ENCODE measurements at places on chromosomes 3 and 15.
A peak's percentile ranks its signal among the peaks of the same experiment; 100 is the strongest.

DNA sequence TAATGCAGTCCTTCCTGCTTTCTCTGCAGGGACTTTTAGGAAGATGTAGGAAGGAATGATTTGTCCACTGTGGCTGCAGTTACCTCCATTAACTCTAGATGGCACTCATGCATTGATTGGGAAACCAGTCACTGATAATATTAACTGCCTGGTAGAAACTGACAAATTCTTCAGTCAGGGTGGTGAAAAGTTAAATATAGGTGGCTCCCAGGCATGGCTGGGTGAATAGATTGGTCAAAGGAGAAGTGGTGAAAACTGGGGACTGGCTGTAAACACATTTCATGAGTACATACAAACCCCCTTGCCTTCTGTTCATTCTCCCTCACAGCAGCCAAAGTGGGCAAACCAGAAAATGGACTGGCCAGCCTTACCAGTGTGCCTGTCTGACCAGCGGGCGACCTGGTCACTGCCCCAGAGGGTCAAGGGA, 333.4 kb downstream of the THSD4 start:
- DNase-seq: peak; percentile 15

- no peak for DNase-seq
Observed at GRCh38 chr15:61655881-61656280, 404.4 kb downstream of the VPS13C start.

- peak; percentile 87 for DNase-seq
Observed at GRCh38 chr3:53072653-53073552, 27.0 kb upstream of the SFMBT1 start.

GRCh38 chr3:72839057-72839456, 9.2 kb downstream of the SHQ1 start:
- DNase-seq: no peak

DNA sequence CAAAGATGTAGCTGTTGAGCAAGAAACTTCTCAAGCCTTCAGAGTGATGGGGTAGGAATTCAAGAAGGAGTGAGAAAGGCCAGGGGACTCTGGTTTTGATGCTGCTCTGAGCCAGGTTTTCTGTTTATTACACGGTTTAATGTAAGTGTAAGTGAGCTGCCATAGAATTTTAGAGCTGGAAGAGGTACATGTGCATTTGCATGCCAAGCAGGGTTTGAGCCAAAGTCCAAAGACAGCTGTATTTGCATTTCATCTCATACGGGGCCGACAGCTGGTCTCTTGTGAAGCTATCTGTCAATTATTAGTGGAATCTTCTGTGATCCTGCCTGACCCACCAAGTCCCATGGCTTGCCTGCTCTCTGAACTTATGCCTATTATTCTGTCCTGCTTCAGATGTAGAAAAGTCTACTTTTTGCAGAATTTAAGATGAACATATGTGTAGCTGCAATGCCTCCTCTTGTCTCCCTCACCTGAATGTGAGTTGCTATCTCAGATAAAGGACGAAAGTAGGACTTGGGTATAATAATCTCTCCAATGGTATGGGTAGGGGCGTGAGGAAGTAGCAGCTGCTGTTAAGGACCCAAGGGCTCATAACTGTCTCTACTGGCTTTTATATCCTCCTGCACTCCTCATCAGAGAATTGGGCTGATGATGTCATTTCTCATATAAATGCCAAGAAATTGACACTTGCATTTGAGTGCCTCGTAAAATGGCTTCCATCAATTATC, 160.0 kb downstream of the SQOR start:
- no peak for DNase-seq

GRCh38 chr3:31840252-31840651, 140.8 kb downstream of the OSBPL10 start:
- no peak for DNase-seq

GRCh38 chr3:40720863-40721262, 196.1 kb downstream of the ZNF621 start:
- DNase-seq: no peak

- no peak for DNase-seq
Observed at GRCh38 chr3:94413336-94414108, 350.7 kb downstream of the NSUN3 start.

- no peak for DNase-seq
Observed at GRCh38 chr15:66942649-66943390, 122.6 kb upstream of the SMAD3 start.

GRCh38 chr3:157157836-157158235, 2.1 kb downstream of the CCNL1 start:
- no peak for DNase-seq

DNA sequence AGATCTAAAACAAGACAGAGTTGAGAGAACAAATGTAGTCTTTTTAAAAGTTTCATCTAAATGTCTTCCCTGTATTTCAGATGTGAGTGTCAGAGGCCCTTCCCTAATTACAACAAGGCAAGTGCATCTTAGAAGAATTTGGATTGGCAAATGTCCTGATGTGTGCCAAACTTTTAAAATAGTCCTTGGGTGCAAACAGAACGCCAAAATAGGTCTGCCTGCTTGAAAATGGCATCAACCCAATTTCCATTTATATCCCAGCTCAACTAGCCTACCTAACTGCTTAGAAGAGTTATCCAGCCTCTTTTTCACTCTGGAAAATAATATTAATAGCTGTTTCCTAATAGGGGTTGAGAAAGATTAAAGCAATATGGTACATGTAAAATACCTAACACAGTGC, 311.8 kb upstream of the ARRDC4 start:
- DNase-seq: no peak

DNA sequence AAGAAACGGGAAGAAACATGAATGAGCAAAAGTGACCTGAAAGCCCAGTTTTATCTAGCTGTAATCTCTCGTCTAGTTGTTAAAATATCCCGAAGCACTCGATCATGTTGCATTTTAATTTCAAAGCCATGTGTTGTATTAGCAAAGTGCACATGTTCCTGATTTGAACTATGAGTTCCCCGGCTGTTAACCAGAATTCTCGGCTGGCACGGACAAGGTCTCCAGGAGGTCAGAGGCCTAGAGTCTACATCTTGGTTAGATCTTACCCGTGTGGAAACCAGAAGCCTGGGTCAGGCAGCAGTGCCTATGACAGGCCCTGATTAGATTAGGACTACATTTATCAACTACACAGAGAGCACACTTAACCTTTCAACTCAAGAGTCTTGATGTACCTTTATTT, 195.8 kb downstream of the CDIN1 start:
- no peak for DNase-seq

GRCh38 chr3:178514401-178514800, 21.8 kb upstream of the KCNMB2 start:
- no peak for DNase-seq

GRCh38 chr3:47283193-47283537, 421 bp downstream of the KLHL18 start:
- DNase-seq: no peak

- DNase-seq: no peak
Observed at GRCh38 chr3:171838218-171838720, 4.9 kb upstream of the TMEM212 start.

- no peak for DNase-seq
Observed at GRCh38 chr3:114585687-114586086, 291.9 kb downstream of the TIGIT start.

DNA sequence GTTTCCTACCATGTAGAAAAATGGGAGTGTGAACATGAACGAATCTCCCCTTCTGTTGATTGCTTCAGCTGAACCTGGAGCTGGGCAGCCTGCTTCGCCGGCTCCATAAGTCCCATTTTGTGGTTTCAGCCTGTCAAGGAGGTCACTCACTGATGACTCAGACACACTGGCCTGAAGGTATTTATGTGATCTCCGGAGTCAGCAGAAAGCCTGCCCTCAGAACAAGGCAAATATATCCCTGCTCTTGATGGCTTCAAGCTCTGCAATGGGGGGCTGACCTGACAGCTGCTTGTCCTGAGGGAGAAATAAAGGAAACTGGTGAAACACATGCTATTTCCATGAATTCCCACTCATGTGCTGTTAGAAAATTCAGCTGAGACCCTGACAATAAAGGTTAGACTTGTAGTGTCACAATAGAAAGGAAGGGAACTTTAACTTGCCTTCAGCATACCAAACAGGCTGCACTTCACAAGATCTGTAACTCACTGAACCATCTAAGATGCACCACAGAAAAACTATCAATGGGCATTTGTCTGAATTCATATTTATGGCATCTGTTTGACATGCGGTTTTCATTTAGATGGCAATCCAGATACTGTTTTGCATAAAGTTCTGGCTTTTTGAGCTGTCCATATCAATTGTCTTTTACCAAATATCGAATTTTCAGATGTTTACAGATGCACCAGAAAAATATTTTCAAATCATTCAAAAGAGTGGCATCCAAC, 282.0 kb upstream of the VEPH1 start:
- no peak for DNase-seq

DNA sequence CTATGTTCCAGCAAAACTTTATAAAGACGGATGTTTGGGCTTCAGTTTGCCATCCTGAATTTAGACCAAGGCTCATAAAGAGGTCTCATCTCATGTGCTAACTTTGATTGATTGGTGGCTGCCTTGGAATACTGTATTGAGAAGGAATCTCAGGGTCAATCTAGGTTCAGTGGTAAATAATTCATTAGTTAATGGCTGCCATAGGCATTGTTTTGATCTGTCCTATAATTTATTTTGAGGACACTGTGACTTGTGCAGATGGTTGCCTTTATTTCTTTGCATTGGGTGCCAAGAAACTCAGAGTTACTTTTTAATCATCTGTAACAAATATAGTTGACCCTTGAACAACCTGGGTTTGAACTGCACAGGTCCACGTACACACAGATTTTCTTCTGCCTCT, 159.8 kb downstream of the B3GALNT1 start:
- no peak for DNase-seq

DNA sequence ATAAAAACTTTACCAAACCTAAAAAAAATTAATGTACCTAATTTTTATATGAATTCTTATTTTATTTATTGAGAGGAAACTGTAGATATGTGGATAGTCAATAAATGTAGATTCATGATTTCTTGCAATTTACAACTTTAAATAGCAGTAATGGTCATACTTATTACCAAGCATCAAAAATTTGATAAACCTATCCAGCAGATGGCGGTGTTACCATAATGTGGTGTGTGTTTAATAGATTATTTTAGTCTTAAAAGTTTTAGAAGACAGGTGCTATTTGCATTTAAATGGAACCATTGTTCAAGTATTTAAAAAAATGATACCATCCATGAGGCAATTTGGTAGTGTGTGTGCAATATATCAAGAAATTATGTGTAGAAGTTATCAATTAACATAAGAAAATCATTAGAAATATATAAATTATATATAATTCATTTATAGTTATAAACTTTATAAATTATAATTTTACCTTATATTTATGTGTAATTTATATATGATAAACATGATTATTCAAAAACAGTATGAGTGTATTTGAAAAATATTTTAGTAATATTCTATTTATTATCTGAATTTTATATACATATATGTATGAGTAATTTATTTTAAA, 176.0 kb upstream of the BCHE start:
- DNase-seq: no peak

- DNase-seq: no peak
Observed at GRCh38 chr3:178950676-178951075, 120.9 kb downstream of the ZMAT3 start.

GRCh38 chr3:193932136-193932535, 203.8 kb upstream of the HES1 start:
- no peak for DNase-seq

DNA sequence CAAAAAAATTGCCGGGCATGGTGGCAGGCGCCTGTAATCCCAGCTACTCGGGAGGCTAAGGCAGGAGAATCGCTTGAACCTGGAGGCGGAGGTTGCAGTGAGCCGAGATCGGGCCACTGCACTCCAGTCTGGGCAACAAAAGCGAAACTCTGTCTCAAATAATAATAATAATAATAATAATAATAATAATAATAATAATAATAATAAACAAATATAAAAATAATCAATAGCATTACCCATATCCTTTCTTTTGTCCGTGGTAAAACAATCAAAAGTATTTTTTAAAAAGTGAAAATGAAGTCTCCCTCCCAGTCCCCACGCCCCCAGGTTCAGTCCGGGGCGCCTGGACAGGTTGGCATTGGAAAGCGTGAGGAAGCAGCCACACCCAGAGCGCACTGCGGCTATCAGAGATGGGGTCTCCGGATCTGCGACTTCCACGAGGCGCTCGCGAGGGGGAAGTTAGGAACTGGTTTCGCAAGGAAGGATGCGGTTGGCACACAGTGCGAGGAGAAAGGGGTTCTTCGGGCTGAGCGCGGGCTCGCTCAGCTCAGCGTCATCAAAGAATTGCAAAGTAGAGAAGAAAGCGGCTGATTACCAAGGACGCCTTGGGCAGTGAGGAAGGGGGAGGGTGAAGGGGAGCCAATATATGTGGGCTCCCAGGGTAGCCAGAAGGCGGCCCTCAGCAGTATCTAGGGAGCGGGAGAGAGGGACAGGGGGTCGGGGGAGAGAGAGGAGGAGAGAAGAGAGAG, 69.5 kb upstream of the EPHB3 start:
- DNase-seq: peak; percentile 55

DNA sequence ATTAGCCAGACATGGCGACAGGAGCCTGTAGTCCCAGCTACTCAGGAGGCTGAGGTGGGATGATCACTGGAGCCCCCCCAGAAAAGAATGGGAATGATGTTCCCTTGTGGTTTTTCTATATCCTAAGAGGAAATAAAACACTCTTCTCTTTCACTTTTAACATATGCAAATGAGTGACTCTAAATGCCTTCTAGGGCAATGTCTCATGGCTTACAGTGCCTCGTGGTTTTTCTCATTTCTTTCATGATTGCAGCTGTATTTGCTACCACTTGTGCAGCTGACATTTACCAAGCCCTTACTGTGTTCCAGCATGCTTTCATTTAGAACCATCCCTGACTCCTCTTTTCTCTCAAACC, 26.4 kb downstream of the STOML1 start:
- no peak for DNase-seq

GRCh38 chr3:9846231-9846630, 2.4 kb upstream of the RPUSD3 start:
- no peak for DNase-seq

GRCh38 chr15:31366169-31366734, 39.6 kb downstream of the KLF13 start:
- DNase-seq: no peak

GRCh38 chr3:159077860-159078259, 276.0 kb downstream of the MFSD1 start:
- no peak for DNase-seq

GRCh38 chr15:91795235-91795634, 58.3 kb upstream of the SLCO3A1 start:
- DNase-seq: no peak

DNA sequence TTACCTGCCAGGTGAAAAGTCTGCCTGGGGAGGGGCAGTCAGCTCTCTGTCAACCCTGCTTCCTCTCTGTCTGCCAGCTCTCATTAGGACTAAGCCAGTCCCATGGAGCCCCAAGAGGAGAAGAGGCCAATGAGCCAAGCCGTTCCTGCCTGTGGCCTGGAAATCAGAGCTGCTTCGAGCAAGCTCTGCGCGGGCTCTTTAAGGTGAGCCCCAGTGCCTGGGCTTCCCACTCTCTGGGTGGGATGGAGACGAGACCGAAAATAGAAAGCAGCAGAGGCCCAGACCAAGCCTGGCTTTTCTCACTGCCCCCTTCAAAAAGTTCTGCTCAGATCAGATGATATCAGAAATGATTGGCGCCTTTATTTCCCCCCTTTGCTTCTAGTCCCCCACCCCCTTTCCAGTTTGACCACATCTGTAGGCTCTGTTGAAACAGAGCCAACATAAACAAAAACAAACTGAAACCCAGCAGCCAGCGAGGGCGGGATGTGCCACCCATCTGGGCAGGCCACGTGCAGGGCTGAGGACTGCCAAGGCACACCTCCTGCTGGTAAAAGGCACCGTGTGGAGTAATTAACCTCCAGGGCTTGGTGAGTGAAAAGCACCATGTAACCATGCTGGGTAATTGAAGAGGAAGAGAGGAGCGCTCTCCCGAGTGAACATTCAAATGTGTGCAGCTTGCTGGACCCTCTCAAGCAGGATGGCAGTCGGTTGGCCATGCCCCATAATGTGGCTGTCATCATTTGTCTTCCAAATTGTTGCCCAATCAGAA, 471.0 kb upstream of the PROK2 start:
- peak; percentile 36 for DNase-seq

Data from CD4-positive, alpha-beta T cell treated with Interleukin-1 beta for 1 hour (primary cell).